ENCODE measurements at places on chromosomes 11 and 22.

- no peak for DNase-seq
These were observed 5.4 kb upstream of the TTC36 start for GRCh38 chr11:118521892-118522311.

DNA sequence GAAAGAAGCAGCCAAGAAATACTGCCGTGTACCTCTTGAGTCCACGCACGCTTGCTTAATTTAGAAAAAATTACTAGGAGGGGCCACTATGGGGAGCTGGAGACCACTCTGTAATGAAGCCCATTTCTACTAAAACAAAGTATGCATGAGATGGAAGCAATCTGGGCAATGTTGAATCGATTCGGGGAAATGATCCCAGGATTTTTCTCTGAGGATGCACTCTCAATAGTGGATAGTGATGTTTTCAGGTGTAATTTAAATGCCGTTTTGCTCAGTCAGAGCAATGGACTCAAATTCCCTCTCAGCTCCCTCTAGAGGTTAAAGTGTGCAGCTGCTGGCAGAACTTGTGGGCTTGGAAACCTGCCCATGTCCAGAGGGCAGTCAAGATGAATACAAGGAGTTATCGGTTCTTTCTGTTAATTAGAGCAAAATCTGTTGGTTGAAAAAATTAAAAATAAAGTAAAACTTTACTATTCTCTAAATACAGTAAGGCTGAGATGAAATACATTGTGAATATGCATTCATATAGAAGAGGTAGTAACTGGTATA, 64.1 kb downstream of the ME3 start:
- DNase-seq, result no peak

DNA sequence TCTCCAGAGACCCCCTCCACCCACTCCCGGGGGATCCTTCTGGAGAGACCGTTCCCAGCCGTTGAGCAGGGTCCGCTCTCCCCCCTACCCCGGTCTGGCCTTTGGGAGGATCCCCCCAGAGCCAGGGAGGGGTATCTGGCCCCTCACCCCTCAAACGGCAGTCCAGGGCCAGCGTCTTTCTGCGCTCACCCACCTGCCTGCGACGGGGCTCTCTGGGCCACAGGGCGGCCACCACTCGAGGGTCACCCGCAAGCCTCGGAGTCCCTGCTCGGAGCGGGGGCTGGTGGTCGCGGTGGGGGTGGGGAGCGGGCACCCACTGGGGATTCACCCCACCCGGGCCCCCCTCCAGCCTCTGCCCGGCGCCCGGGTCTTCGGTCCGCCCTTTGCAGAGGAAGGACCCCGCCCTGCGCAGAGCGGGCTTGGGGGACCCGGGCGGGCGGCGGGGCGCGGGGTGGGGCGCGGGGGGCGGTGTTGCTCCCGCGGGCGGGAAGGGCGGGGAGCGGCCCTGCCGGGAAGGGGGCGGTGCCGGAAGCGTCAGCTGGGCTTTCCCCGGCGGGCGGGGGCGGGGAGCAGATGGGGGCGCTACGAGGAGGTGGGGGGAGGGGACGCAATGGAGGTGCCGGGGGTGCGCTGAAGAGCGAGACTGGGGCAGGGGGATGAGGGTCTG, 16.6 kb downstream of the CRELD2 start:
- peak; percentile 97 for DNase-seq

DNA sequence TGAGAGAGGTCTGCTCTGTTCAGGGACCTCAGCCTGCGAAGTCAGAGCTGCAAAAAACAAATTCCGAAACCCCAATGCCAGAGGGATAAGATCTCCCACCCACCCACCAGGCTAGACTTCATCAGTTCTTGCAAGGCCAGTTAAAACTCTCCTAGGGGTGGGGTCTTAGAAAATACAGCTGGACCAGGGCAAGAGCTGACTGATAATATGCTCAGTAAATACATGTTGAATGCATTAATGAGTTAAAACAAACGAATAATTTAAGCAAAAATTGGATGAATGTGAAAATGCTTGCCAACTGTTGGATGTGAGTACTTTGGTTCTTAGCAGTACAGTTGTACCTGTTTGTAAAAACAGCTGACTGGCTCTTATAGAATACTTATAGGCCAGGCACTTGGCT, 129.8 kb downstream of the SERGEF start:
- no peak for DNase-seq

DNA sequence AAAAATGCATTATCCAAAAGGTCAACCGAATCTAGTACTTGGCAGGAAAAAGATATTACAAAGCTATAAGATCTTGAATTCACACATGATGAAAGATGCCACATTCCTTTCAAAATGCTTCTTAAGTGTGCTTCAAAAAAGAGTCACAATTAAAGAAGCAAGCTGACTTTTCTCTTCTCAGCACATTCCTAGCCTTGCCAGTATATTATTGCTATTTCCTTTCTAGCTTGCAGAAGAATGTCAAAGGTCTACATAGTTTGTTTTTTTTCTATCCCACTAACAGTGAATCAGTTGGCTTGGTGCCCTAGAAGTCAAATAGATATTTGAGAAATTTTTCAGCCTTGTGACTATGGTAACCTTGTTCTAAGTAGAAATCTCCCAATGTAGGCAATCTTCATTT, 56.8 kb downstream of the GUCY1A2 start:
- DNase-seq, result no peak

- peak; percentile 94 for DNase-seq
These were observed 15.6 kb upstream of the UCP3 start for GRCh38 chr11:74024261-74025029.

DNA sequence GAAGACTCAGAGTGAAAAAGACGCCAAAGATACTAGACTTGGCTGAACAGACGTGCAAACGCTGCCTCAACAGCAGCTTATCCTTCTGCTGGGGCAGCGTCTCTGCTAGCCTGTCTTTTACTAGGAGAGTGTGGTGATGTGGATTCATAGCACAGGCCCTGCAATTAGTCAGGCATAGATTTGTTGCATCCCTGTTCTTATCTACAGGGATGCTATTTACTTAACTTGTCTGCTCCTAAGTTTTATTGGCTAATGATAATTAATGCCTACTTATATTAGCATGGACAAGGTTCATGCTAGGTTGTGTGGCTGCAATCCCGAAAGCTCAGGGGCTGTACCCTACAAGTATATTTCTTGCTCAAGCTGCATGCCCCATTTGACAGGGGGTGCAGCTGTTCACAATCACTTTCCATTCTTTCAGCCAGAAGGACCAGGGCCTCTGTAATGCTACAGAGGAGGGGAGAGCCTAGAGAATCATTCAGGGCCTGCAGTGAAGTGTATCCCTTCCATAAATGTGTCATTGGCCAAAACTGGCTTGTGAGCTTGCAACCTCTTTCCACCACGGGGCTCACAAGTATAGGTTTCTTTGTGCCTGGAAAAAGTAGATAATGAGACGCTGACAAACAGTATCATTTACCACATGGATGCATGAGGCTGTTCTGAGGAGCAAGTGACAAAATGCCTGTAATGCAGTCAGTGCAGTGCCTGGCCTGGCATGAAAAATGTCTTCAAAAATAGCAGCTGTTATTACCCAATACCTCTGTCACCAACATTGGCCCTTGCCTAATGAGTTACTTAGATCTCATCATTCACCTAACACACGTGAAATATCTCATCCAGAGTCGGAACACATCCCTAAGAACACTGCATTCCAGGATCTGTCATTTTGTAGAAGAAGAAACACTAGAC, 685.8 kb upstream of the API5 start:
- no peak for DNase-seq

DNA sequence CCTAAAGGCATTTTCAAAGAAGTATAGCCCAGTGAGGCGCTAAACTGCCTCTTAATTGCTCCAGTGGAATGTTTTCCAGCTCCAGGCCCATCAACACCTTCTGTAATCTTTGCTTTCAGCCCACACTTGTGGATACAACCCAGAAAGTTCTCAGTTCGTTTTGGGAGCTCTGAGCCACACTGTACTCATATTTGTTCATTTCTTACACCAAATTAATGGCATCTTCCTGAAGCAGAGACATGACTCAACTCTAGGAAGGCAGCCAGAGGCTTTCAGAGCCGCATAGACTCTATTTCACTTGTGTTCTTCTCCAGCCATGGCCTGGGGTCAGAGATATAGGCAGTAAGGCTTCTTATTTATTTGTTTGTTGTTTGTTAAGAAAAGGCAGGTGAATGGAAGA, 175.5 kb upstream of the NCAM1 start:
- no peak for DNase-seq

GRCh38 chr11:2709429-2709828, 9.6 kb upstream of the KCNQ1OT1 start:
- DNase-seq, result peak; percentile 74

- no peak for DNase-seq
These were observed 129.1 kb downstream of the LUZP2 start for GRCh38 chr11:24625975-24626374.

- no peak for DNase-seq
These were observed 37.1 kb downstream of the HIRA start for GRCh38 chr22:19394274-19395050.

- no peak for DNase-seq
These were observed 11.7 kb upstream of the GLYATL1 start for GRCh38 chr11:58927393-58928106.

GRCh38 chr11:115008799-115009198, 330.5 kb downstream of the NXPE2 start:
- no peak for DNase-seq

DNA sequence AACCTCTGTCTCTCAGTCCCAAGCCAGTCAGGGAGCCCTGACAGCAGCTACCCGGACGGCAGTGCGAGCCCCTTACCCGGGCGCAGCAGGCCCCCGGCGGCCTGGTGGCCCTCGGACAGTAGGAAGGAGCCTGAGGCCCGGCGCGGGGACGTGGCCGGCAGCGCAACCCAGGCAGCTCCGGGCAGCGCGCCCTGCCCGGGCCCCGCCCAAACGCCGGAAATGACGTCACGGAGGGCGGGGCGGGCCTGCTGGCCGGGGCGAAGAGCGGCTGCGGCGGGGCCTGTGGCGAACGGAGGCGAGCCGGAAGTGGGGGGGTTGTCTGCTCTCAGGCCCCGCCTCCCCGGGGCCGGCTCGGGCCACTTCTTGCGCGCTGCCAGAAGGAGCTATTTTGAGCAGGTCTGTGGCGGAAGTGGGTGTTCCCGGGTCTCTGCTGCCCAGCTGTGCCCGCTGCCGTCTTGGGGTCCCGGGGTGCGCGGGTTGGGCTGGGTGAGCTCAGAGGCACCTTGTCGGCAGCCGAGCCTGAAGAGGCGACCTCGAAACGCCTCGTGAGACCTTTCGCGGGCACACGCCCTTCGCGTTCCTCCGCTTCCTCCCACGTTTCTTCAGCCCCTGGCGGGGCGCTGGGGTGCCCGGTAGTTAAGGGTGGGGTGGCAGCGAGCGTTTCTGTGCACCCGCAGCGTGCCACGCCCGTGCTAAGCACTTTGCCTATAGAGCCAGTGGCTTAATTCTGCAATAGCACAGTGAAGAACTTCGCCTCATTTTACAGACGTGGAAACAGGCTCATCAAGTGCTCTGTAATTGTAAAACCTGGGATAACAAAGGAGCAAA, at the start of gene C11orf24:
Gene C11orf24, minus strand, starts transcription at position 193 of the 828 bp plus-strand sequence. CDS start 8,206 bp downstream, outside the sequence.
- DNase-seq, result peak; percentile 98

DNA sequence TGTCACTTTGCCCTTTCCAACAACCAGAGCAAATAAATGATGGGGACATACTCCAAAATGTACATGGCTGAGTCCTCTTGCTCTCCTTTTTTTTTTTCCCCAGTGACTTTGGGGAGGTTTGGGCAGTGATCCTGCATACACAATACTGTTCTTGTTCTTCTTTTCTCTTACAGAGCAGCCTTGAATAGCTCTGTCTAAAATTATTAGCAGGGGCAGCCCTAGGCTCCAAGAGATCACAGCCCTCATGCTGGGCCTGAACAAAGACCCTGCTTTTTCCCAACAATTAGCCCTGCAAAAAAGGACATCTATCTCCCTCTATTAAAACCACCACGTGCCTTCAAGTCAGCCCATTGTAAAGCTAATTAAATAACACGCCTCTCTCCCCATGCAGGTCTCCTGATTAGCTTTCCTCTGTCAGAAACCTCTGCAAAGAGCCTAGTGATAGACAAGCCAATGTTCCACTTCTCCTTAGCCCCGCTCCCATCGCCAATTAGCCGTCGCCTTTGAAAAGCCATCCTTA, 54.7 kb downstream of the ETS1 start:
- no peak for DNase-seq

GRCh38 chr11:71164621-71165020, 87.8 kb downstream of the SHANK2 start:
- no peak for DNase-seq

DNA sequence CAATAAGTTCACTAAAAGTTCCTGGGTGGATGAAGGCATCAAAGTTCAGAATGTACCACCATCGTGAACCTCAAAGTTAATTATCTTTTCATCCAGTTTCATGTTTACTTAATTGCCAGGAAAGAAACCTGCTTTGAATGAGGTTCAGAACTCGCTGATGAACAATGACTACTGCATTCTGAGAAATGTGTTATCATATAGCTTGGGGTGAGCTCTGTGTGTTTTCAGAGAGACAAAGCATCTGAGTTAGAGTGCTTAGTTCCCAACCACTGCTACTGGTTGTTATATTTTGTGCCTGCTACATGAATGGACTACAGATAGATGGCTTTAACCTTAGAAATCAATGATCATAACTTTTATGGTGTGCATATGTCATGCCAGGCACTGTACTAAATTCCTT, 1131.0 kb downstream of the DLG2 start:
- no peak for DNase-seq

DNA sequence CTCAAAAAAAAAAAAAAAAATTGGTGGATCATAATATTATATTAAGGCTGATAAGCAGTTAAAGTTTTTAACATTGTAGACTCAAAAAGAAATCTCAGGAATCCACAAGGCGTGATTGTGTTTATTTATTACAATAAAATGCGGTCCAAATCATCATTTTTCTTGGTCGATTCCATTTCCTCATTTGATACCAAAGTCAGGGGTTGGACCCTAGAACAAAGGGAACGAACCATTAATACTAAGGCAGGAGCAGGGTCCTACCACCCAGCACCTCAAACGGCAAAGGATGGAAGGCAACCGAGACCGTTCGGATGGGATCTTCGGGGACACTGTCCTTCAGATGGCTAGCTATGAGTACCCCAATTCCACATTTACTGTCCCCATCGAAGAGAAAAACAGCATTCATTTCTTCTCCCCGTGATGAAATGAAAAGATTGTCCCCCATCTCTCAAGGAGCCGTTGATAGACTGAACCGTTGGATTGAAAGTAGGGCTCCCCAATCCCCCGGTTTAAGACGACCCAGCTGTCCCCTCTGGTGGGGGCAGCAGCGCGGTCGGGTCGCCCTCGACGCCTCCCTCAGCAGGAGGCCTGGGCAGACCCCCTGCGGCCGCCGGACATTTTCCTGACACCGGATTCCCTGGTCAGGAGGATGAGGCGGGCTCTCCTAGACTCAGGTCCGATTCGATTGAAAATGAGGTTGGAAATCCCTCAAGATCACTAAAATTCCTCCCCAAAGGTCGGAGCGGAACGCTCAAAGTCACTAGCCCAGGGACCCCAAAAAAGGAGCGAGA, 607 bp downstream of the DMC1 start:
- no peak for DNase-seq
